ENCODE measurements at places on chromosomes 6 and 20.

- DNase-seq: no peak
These were observed 38.7 kb upstream of the ZBP1 start for GRCh38 chr20:57658833-57659516.

DNA sequence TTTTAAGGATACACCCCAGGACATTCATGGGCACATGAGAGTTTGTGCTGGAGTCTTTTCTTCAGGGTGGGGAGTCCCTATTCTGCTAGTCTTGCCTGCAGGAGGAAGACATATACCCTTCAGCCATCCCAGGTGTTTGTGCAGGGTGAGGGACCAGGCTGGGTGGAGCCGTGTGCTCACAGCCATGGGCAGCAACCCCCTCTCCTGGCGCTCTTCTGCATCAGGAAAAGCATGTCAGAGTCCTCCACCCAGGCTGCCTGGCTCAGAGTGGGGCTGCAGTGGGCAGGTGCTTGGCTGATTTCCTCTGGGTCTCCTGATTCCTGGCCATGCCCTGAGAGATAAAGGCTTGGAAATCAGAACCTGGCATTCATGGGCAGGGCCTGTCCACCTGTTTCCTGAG is 22.7 kb upstream of the MLN start:
- no peak for DNase-seq

DNA sequence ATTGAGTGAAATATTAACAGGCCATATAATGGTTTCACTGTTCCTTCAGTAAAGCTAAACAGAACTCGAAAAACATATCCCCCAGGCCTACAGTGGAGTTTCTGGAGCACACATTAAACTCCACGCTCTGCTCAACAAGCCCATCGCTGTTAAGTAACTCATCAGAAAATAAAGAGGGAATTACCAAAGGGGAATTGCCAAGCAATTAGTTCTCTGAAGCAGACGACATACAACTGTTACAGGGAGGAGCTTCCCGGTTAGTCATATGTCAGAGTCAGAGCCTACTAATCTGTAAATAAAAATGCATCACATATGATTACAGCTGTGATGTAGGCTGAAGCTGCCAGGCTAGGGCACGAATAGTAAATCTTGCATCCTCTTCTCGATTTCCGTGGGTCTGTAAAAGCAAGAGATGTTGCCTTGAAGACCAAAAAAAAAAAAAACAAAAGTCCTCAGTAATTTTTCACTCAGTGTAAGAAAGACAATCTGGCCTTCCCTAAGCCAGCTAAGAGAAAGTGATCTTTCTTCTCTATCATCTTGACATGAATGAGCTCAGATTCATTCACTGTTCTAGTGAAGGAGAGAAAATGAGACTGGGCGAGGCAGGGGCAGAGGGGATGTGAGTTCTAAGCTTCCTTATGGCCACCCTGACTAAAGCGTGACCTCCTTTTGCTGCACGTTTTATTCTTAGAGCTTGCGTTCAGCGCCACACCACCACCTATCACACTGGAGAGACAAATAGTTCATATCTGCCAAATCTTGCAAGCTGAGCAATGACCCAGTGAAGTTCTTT is 13.8 kb downstream of the ATXN1 start:
- peak; percentile 80 for DNase-seq

- DNase-seq: peak; percentile 88
These were observed 2.7 kb downstream of the L3MBTL3 start for GRCh38 chr6:130020907-130021629.

- peak; percentile 56 for DNase-seq
These were observed 102.3 kb downstream of the EDN3 start for GRCh38 chr20:59402681-59403080.

All from fibroblast of skin of right biceps (primary cell).